ENCODE measurements at places on chromosomes 3 and 15. TPM values are rescaled to one million over a fixed set of nuclear protein-coding genes. Genes with fewer than 3 reads are reported as not detected.

SEMA3B gene
- 21.8 TPM for total RNA-seq

SERINC4 gene
- 0.10 TPM for total RNA-seq

FOXL2NB gene
- total RNA-seq, result 0.39 TPM

CCR9 gene
- not detected for total RNA-seq

SLC12A8 gene
- 4.3 TPM for total RNA-seq

- no peak for DNase-seq
These were observed 489.1 kb downstream of the MAGI1 start for GRCh38 chr3:65549626-65549959.

- peak; percentile 21 for DNase-seq
These were observed 24.4 kb upstream of the TRIM59 start for GRCh38 chr3:160473978-160474377.

- no peak for DNase-seq
These were observed 13.9 kb upstream of the XXYLT1 start for GRCh38 chr3:195284842-195285241.

DNA sequence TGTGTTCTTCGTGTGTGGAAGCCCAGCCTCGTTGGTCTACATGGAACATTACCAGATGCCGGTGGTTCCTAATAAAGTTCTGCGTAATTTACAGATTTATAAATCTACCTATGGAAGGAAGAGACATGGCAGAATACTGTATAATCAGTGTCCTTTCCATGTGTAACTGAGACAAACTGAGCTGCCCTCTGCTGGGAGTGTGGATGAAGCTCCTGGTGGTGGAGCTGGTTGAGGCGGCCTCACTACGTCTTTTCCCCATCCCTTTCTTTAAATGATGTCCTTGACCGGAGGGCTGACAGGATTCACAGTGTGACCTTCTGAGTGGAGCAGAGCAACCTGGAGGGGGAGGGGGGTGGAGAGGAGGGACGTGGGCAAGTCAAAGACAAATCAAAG, 267.0 kb upstream of the CHRM5 start:
- no peak for DNase-seq

DNA sequence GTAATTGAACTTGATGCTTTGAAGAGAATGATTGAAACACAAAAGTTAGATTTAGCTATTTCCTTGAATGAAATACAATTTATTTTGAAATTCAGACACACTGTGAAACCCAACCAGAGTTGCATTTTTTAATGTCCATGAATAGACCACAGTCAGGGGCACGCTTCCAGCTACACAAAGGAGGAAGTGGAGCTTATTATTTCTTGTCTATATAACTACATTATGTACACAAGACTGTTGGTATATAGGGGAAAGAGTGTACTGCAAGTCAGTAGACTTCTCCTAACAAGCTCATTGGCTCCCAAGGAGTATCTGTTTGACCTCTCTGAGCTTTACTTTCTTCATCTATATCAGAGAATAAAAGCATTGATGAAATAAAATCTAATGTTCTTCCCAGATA, 326.2 kb downstream of the RYR3 start:
- DNase-seq, result no peak

GRCh38 chr3:64408770-64409169, 183.5 kb upstream of the PRICKLE2 start:
- no peak for DNase-seq

- DNase-seq, result no peak
These were observed 8.0 kb downstream of the CEP152 start for GRCh38 chr15:48802867-48803266.

DNA sequence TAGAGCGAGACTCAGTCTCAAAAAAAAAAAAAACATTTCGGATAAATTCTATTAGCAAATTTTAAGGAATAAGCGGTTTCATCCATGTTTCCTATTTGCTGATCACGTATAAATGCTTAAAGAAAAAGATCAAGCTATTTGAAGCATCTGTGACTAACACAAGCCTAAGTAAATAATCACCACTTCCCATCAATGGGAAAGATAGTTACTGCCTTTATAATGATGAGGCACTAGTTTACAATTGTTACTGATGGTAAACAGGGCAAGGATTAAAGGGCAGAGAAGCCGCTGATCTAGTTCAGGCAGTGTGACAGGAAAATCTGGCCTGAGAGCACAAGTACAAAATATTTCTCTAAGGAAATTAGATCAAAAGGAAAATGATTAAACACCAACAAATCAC, 13.7 kb downstream of the CLPX start:
- DNase-seq, result no peak

- no peak for DNase-seq
These were observed 109.9 kb downstream of the IQSEC1 start for GRCh38 chr3:12963231-12963896.

DNA sequence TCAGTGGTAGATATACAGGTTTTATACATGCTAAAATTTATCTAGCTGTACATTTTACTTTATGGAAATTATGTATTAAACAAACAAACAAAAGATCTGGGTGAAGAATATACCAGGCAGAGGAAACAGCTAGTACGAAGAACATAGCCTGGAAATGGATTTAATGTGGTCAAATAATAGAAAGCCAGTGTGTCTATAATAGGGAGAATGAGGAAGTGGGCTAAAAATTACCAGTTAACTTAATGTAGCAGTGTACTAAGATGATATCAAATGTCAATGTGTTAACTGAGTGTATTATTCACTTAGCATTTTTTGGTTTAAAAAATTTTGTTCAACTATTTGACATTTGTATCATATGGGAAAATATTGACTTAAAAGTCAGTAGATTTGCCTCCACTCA, 22.8 kb upstream of the SLC15A2 start:
- DNase-seq, result no peak

DNA sequence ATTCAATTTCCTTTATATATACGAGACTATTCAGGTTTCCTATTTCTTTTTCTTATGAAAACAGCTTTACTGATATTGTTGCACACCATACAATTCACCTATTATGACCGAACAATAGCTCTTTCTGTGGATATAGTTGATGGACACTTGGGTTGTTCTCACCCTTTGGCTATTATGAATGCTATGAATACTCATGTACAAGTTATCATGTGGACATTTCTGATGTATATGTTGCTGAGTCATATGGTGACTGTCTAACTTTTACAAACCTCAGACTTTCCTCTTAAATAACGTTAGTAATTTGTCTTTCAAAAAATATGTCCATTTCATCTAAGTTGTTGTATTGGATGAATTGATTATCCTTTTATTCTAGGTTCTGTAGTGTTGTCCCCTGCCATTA, 15.7 kb upstream of the USF3 start:
- DNase-seq, result no peak

- DNase-seq, result no peak
These were observed 467 bp downstream of the PGBD4 start for GRCh38 chr15:34102175-34102925.

GRCh38 chr3:148958696-148959095, 32.6 kb upstream of the GYG1 start:
- no peak for DNase-seq

DNA sequence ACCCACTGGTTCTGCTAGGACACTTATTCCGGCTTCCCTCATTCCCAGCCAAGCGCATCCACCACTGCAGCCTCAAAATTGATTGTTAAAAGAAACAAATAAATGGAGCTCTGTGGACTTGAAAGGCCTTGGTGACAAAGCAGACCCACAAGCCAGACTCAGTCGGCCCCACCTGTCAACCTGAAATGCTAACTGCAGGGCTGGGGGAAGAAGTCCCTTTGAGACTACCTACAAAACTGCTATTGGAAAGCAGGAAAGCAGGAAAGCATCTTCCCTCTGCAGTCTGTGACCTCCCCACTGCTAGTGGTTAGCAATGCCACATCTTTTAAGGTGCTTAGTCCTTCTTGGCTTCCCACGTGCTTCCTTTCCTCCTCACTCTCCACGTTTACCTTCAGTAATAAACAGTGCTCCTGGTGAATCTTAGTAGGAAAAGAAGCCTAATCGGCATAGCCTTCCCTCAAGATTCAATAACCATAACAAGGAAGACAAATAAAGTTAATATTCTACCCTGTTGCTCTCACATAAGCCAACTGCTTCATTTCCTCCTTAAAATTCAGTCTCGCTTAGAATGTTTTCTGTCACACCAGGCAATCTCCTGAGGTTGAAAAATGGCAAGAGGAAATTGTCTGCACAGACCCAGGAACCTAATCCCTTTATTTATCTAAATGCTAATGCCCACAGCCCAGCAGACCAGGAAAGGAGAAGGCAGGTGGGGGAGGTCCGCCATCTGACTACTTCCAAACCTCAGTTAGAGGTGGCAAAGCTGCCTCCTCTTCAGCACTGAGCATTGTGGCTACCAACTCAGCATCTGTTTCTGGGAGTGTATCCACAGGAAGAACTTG, 296.2 kb downstream of the NEK10 start:
- no peak for DNase-seq

DNA sequence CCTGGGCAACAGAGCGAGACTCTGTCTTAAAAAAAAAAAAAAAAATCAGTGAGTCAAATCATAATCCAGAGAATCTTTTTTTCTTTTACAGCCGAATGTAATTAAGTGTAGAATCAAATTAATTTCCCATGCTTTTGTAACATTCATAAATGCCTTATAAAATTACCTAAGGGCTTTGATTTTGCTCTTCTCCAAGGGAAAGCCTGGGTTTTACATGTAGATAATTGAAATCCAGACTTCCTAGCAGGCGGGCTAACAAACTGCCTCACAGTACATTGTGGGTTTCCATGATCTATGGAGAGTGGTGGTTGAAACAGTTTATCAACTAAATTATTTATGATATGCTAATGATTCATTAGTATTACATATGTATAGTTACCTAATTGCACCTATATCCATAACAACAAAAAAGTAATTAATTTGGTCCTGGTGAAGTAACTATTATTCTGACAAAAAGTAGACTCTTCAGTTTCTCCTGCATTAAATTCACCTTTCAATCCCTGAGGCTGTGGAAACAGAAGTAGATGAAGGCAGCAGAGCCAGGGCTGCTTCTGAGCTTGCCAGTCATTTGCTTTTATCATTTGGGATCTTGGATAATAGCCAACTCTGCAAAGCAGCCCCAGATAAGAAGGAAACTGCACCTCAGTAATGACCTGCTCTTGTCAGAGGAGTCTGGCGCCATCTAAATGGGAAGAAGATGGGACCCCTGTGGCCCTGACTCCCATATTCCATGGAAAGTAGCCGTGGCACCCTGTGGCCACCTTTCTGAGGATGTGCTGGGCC, 9.5 kb downstream of the CCR9 start:
- no peak for DNase-seq

- DNase-seq, result no peak
These were observed 205.6 kb downstream of the IL20RB start for GRCh38 chr3:137163241-137163871.

DNA sequence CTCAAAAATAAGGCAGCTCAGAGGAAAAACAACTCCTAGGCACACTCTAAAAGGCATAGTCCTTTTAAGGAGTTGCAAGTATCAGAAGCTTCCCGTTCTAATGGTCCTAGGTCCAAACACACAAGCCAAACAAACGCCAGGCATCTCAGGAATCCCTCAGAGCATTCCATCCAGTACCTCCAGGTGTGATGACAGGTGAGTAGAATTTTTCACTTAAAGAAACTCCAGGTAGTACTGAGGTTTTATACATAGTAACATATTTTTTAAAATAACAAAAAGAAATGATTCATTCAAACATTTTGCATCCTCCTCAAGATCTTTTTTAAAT, 1092.3 kb downstream of the TUSC7 start:
- DNase-seq, result no peak

GRCh38 chr3:185540695-185541094, 11.7 kb downstream of the LIPH start:
- DNase-seq, result no peak

- no peak for DNase-seq
These were observed 74.7 kb upstream of the GOLGA6B start for GRCh38 chr15:72579814-72580213.

DNA sequence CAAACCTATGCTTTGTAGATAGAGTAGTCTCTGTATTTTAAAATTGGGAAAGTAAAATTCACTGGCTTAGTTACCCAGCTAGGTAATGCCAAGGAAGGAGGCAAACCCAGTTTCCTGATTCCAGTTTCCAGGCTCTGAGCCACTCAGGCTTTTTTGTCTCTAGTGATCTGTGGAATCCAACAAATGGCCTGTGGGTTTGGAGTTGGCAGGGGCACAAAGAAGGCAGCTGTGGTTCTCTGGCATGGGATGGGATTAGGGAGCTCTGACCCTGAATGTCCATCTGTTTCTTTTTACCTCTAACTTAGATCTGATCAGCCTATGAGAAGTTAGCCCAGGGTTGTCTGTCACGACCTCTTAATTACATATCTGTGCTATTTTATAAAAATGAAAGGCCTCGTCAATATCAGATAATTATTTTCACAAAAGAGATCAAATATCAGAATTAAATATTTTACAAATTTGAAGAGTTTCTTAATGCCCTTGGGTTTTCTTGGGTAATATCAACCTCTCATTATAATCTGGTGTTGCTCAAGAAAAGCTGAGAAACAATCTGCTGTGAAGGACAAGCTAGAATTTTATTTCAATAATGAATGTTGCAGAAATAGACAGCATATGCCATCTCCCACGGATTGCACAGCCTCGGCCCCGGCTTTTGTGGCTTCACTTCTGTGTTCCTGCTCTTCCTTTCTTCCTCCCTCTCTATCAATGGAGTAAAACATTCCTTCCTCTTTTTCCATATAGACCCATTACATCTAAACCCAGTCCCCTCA, 63.7 kb upstream of the DAZL start:
- no peak for DNase-seq

DNA sequence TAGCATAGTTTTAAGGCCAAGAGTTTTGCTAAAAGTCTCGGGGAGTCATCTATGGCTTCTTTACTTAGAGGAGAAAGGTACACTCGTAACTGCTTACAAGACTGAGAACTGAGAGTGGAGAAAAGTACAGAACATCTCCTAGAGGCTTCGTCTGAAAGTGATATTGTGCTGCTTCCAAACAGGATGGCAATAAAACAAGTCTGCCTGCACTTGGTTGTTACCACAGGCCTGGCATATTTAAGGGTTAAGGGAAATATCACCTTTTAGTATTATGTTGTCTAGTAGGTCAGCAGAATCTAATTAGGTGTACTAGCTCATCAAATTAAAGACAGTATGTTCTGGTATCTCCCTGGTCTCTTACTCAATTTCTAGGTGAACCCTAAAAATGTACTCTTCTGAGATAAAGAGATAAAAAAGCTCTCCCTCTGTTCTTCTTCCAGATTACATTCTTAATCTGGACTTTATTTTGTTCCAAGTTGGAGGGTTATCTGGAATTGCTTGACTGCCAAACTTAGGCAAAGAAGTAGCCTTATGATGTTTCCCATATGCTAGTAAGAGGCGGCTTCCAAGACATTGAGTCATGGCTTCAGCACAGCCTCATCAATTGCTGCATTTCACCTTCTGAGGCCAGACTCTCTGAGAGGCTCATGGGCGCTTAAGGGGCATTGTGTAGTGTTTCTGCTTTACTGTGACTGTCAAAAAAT, 181.3 kb downstream of the LSAMP start:
- DNase-seq, result peak; percentile 58

DNA sequence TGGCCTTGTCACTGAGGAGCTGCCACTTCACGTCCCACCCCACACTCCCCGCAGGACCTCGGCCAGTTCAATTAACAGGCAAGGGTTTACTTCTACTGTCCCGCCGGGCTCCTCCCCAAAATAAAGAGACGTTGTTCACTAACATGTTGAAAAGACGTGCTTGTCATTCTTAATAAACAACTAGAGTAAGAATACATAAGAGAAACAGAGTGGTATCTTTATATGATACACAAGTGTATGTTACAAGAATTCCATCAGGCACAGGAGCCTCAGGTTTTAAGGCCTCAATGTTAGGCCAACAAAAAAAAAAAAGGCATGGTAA, 326 bp upstream of the IMPDH2 start:
- DNase-seq, result no peak
